ENCODE measurements at places on chromosomes 13 and 19.

DNA sequence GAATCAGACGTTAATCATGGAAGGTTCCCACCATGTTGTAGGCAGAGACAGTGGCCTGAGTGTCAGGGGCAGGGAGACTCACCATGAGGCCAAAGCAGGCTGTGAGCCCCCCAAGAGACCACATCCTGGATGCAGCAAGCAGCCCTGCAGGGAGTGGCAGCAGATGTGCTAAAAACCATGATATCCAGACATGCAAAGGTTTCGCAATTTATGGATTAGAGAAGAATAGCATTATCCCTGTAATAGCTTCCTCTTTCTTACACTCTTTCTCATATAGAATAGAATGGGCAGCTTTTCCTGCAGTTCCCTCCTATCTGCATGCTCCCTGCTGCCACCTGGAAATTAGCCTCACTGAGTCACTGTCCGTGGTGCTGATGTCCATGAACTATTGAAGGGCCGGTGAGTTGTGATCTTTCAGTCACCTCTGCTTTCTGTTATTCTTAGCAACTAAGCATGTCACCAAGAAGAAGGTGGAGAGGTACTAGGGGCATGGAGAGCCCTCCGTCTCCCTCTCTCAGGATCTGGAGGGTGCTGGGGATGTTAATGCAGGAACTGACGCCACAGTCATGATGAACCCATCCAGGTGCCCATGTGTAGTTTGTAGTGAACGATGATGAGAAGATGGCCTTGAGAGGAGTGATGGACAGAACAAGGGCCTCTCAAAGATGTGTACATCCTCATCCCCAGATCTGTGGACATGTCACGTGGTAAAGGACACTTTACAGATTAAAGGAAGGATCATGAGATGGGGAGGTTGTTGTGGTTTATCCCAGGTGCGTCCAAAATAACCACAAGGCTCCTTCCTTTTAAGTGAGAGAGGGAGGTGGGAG is 9.9 kb downstream of the CEACAM4 start:
- no peak for DNase-seq

DNA sequence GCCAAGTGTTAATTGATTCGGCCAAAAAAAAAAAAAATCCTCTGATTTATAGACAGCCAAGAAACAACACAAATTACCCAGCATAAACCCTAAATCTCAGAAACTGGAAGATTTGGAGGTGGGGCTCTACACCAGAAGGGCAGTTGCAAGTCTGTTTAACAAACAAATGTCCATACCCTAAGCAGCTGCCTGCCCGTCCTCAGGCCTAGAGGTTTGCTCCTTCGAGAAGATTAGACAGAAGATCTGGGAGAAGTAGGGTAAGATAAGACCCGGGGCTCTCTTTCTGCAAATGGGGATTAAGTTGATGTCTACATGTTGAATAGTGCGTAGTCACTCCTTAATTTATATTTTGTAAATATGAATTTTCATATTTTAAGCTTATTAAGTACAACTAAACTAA is 3.4 kb upstream of the N4BP2L1 start:
- no peak for DNase-seq

- DNase-seq: no peak
Observed at GRCh38 chr13:50389726-50390125, 374.5 kb downstream of the KCNRG start.

- DNase-seq: no peak
Observed at GRCh38 chr13:38602266-38602665, 84.6 kb upstream of the FREM2 start.

GRCh38 chr13:111115965-111116521 is 933 bp downstream of the ARHGEF7 start:
- no peak for DNase-seq

GRCh38 chr13:36915896-36916640 is 4.0 kb downstream of the SMAD9 start:
- DNase-seq: no peak

GRCh38 chr19:1977120-1977519 is 36.1 kb downstream of the CSNK1G2 start:
- DNase-seq: no peak

- DNase-seq: peak; percentile 53
Observed at GRCh38 chr19:19540715-19541515, 2.9 kb downstream of the CILP2 start.

- peak; percentile 10 for DNase-seq
Observed at GRCh38 chr13:28423010-28423409, 71.9 kb downstream of the FLT1 start.

GRCh38 chr13:42762251-42762650 is 19.1 kb upstream of the FAM216B start:
- DNase-seq: no peak

- no peak for DNase-seq
Observed at GRCh38 chr19:5261156-5261890, 79.3 kb downstream of the PTPRS start.

GRCh38 chr13:41025518-41025917 is 6.4 kb upstream of the ELF1 start:
- DNase-seq: no peak

GRCh38 chr13:56412856-56413255 is 727.9 kb upstream of the PRR20A start:
- no peak for DNase-seq

DNA sequence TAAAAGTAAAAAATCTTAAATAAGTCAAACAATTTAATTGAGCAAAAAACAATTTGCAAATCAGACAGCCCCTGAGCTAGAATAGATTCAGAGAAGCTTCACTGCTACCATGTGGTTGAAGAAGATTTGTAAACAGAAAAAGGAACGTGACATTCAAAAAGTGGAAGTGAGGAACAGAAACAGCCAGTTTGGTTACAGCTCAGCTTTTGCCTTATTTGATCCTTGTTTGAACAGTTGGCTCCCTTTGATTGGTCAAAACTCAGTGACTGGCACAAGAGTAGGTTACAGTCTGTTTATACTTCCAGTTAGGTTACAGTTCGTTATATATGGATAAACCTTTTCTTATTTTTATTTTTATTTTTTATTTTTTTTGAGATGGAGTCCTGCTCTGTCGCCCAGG is 5.8 kb downstream of the ZNF221 start:
- no peak for DNase-seq

- DNase-seq: no peak
Observed at GRCh38 chr19:46639358-46640182, 3.6 kb upstream of the GNG8 start.

- no peak for DNase-seq
Observed at GRCh38 chr13:74226791-74227475, 92.7 kb upstream of the KLF12 start.

DNA sequence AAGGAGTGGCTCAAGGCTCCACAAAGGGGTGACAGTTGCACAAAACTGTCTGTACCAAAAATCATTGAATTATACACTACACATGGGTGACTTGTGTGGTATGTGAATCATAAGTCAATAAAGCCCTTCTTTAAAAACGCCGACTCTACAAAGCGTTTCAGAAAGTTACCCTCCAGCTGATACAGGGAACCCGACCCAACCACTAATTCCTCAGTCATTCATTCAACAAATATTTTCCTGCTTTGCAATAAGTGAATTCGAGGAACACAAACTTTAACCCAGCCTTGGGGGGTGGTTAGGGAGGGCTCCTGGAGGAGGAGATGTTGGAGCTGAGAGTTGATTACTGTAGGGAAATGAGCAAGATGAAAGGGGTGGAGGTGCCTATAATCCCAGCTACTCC is 32.0 kb downstream of the LTBP4 start:
- no peak for DNase-seq

- DNase-seq: no peak
Observed at GRCh38 chr19:676007-676338, 219 bp upstream of the FSTL3 start.

DNA sequence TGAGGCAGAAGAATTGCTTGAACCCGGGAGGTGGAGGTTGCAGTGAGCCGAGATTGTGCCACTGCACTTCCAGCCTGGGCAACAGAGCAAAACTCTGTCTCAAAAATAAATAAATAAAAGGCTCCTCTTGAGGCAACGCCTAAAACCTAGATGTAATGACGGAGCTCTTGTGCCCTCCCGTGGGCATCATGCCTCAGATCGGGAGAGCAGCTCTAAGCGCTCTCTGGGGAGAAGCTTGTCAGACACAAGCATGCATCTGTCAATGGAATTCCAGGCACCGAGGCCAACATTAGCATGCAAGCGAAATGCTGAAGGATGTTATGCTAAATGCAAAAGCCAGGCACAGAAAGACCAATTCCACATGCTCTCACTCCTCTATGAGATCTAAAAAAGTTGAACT is 45.6 kb upstream of the MRI1 start:
- DNase-seq: no peak

DNA sequence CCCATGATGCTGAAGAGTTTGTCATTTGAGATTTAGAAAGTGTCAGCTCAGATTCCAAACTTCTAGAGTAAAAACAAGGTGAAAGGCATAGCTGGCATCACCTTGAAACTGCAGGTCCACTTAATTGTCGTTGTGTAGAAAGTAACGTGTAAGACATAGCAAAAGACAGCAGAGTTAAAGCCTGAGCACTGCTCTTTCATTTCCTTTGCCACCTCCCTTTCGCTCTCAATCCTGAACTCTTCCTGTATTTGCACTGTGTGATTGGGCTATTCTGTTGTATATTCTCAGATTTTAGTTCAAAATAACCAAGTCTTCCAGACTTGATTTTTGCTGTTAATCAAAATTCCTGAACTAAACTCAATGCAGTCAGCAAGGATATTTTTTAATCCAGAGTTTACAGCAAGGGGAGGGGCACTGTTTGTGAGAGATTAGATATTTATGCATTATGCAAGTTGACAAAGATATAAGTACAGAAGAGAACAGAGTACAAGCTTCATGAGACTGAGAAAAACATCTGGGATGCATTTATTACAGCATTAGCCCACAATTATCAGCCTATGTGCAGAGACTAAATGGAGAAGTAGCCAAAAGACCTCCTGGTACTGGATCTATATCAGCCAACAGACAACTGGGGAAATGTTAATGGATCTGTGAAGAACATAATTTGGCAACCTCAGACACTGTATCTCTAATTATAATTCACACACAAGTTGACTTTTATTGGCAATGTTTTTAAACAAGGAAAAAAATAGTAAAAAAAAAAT is 328.6 kb downstream of the SUCLA2 start:
- DNase-seq: no peak

GRCh38 chr13:113149711-113150549 is 8.5 kb upstream of the PROZ start:
- no peak for DNase-seq

DNA sequence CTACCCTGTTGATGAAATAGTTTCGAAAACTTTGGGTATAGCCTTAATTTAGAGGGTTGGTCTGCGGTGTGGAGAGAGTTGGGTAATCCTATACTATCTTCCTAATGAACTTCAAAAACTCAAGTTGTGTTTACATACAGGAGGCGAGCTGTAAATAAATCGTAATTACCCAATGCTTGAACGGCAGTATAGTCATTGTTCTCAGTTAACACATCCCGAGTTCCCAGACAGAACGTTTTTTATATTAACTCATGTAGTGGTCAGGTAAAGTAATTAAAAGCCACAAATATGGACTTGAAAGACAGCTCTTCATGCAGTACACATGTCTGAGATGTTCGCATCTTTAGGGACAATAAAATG is 1.5 kb downstream of the PDS5B start:
- DNase-seq: no peak

DNA sequence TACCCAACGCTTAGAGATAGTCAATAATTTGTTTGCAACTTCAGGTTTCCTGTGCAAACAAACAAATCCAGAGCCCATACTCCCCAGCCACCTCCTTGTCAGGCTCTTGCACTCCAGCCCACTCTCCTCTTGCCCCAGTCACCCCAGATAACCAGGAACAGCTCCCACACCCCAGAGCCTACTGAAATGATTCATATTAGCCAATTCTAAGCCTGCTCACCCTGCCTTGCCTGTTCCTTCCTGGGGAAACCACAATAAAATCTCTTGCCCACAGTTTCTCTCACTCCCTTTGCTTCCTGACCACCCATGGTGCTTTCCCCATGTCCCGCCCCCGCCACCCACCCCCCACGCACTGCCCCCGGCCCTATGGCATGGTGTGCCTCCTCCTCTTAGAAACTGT is 3.8 kb upstream of the ACTL9 start:
- DNase-seq: peak; percentile 30

DNA sequence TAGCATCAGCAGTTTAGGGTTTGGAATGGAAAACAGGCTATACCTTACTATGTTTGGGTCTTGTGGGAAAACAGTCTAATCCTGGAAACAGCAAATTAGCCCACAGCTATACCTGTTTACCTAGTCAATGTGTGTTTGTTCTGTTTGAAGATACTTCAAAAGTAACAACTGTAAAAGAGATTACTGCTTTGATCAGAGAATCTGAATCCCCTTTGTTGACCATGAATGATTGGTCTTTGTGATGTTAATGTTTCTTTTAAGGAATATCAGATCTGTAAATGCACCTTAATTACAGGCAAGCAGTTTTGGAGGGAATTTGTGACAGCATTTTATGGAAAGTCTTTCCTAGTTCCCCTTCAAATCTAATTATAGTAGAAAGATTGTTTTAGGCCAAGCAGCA is 20.7 kb upstream of the KLF5 start:
- no peak for DNase-seq

DNA sequence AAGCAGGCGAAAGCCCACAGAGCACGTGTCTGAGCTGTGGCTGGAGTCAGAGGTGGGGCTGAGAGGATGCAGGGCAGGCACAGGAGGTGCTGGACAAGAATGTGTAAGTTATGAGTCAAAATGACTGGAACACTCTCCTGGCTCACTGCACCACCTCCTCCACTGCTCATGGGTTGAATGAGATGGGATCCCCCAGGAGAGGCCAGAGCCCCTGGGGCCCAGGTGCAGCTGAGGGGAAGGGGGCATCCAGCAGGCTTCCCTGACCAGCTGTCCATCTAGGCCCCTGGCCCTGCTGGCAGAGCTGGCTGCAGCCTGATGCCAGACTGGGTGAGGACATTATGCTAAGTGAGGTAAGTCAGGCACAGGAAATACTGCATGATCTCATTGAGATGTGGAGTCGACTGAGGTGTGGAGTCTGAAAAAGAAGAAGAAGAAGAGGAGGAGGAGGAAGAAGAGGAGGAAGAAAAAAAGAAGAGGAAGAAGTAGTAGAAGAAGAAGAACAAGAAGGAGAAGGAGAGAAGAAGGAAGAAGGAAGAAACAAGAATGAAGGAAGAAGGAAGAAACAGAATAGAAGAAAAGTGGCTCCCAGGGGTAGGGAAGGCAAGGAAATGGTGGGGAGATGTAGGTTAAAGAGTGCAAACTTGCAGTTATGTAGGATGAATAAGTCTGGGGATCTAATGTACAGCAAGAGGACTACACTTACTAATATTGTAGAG is 747.4 kb downstream of the UQCRFS1 start:
- DNase-seq: no peak

- no peak for DNase-seq
Observed at GRCh38 chr19:35963514-35963913, 27.3 kb downstream of the LRFN3 start.

- no peak for DNase-seq
Observed at GRCh38 chr19:19463348-19464117, 51.8 kb downstream of the TSSK6 start.
